ENCODE measurements at places on chromosomes 1 and 21.

GRCh38 chr1:30323352-30323751 is 400.0 kb downstream of the MATN1 start:
- DNase-seq, result no peak

- DNase-seq, result no peak
Measured at GRCh38 chr21:33760641-33761440, 118.5 kb downstream of the ITSN1 start.

GRCh38 chr1:150557065-150557600 is 7.9 kb downstream of the ADAMTSL4 start:
- no peak for DNase-seq

- no peak for DNase-seq
Measured at GRCh38 chr1:79825551-79825950, 819.0 kb upstream of the ADGRL4 start.

DNA sequence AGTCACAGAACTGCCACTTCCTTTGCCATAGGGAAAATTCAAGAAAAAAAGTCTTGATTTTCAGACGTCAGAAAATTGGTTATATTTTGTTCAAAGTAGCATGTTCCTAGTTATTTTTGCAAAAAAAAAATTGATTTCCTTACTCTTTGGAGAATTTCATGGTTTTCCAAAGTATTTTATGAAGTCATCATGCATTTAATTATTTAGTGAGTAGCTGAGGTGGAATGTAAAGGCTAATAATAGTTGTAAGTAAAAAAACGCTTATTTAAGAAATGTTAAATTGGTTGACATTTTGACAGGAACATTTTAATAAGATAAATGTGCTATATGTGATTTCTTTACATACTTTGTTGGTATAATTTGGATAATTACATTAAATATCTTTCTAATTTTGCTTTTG is 20.8 kb downstream of the TSEN15 start:
- DNase-seq, result no peak

DNA sequence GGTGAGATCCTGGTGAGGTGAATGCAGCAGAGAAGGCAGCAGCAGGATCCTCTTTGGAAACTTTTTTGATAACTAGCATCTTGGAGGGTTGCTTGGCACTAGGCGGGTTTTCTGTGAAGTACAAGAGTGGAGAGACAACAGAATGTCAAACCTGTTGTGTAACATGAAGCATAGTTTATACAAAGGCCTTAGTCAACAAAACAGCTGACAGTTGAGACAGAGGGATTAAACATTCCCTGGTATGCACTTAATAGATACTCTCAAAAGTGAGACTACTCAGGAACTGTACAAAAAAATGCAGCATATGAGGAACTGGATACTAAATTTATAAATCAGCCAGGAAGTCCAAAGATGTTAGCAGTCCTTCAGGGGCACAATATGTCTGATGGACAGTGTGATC is 16.4 kb upstream of the CCDC17 start:
- DNase-seq, result no peak

DNA sequence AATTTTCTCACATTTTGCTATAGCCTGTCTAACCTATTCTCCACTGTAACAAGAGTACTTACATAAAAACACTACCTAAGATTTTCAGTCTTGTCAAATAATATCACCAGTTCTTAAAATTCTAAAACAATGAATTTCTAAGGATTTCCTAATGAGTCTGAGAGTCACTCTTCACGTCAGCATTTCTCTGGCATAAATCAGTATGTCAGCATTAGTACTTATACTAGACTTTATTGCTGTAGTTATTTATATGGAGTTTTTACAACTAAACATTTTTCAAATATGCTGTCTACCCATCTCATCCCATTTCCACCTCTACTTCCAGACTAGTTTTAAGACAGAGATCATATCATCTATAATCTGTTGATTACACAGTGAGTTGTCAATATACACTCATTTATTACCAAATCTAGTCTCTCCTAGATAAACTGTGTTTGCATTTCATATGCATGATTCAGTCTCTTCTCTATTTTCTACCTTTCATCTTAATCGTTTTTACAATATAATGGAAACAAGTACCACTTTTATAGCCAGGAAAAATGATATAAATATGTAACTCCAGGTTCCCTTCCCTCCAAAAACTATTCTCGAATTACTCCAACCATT is 32.8 kb downstream of the LIN9 start:
- no peak for DNase-seq

GRCh38 chr1:22629886-22630285 is 6.5 kb upstream of the C1QA start:
- no peak for DNase-seq

- DNase-seq, result no peak
Measured at GRCh38 chr21:33030633-33031032, 4.9 kb downstream of the OLIG2 start.

GRCh38 chr1:166258017-166258416 is 91.2 kb upstream of the FAM78B start:
- no peak for DNase-seq

DNA sequence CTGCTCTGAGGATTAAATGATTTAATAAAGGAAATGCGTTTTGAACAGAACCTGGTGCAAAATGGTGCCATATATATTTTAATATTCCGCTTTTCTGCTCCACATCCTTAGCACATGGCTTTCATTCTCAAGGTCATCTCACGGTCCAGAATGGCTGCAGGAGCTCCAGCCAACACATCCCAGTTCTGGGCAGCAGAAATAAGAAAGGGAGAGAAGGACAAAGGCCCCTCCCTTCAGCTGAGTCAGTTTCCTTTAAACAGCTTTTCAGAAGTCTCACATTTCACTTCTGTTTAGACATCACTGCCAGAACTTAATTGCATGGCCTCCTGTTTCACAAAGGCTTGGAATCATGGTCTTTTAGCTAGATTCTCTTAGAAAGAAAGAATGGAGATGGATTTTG is 75.2 kb upstream of the LRRN2 start:
- DNase-seq, result no peak
